ENCODE measurements at places on chromosomes 1 and 21. TPM values are rescaled to one million over a fixed set of nuclear protein-coding genes. Genes with fewer than 3 reads are reported as not detected.

DNA sequence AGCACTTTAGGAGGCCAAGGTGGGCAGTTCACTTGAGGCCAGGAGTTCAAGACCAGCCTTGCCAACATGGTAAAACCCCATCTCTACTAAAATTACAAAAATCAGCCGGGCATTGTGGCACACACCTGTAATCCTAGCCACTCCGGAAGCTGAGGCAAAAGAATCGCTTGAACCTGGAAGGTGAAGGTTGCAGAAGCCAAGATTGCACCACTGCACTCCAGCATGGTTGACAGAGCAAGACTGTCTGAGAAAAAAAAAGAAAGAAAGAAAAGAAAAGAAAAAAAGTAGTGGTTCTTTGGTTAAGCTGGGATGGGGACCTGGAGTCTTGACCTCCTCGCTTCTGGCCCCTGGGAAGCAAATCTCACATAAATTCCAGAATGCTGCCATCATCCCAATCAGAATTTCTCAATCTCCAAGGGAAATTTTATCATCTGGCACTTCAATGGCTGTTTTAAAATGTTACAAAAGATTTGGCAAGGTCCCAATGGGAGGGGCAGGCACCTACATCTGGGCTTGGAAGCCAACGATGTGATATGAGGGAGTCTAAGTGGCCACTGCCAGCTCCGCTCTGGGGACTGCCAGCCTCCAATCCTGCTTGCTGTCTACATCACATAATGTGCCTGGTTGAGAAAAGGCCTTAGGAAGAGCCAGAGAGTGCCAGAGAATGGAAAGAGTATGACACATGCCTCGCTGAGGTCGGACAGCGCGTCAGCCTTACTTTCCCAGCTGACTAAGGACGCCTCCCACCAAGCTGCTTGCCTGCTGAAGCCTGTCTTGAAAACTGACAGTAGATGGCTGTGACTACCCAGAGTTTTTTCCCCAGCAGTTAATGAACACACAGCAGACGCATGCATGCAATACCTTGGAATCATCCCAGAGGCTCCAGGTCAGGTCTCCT lies 42.1 kb upstream of the SRP9 start:
- DNase-seq: no peak

GRCh38 chr1:196611873-196612272 lies 3.6 kb upstream of the KCNT2 start:
- no peak for DNase-seq

DNA sequence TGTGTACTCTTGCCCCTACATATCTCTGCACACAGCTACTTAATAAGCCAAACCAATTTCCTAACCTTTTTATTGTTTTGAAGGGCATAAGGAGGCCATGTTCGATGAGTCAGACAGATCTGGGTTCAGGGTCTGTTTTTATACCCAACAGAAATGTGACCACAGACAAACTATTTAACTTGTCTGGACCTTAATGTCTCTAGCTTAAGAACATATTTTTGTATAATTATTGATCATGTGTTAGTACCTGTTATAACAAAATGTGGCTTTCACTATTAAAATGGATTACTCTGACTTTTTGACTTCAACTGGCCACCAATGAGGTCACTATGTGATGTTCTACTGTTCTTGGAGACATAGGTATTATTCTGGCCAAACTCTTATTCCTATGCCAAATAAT lies 507.8 kb upstream of the USP24 start:
- DNase-seq: no peak

- no peak for DNase-seq
These were observed 71.1 kb upstream of the DIRAS3 start for GRCh38 chr1:68121536-68121935.

DNA sequence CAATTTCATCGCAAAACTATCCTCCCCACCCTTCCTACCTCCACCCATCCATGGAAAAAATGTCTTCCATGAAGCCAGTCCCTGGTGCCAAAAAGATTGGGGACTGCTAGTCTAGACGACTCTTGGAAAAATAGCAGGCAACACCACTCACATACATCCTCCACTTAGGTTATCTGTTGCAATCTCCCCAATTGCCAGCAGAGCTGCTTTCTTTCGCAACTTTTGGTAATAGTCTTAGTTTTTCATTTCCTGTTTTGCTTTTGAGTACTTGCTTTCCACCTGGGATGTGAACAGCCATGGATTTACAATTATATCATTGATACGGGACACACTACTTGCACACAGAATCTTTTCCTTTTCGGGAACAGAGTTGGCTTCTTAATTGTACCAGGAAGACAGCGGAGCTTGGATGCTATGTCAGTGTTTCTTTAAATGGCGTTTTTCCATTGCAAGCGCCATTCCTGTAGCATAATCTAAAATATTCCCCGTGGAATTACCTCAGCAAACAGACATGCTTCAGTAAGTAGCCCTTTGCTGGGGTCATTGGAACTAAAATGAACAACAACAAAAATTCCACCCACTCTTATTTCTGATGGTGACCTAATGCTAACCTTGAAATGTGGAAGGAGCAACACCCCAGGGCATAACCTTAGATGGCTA lies 183.3 kb upstream of the ADGRL2 start:
- DNase-seq: no peak

DNA sequence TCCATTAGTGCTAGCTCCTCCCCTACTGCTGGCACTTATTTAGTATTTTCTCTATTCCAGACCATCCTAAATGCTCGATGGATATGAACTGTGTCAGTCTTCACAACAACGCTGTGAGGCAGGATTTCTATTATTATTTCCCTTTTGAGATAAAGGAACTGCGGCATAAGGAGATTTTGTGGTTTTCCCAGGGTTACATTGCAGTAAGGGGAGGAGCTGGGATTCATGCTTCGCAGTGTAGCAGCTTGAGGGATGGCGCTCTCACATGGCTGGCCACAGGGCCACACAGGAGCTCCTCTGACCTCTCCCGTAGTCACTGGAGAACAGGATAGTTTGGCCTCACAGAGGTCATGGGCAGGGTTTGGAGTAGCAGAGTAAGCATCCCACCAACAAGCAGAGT lies 116.9 kb downstream of the BEND5 start:
- no peak for DNase-seq

GRCh38 chr1:182704677-182705076 lies 20.3 kb upstream of the RGS8 start:
- DNase-seq: no peak

DNA sequence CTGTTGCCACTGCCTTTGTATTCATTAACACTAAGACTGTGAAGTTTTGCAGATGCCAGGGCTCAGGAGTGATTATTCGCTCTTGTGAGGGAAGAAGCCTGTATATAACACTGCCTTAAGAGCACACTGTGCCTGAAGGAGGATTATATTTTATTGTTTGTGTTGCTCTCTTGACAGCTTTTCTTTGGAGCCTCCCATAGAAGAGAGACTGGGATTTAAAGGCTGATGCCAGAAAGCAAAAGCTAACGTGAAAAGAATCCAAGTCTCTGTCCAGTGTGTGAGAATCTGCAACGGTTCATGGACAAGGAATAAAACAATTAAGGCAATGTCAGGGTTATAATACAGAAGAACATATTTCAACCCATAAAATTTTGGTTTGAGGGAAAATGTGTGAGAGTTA lies 316.8 kb downstream of the NFIA start:
- DNase-seq: no peak

DNA sequence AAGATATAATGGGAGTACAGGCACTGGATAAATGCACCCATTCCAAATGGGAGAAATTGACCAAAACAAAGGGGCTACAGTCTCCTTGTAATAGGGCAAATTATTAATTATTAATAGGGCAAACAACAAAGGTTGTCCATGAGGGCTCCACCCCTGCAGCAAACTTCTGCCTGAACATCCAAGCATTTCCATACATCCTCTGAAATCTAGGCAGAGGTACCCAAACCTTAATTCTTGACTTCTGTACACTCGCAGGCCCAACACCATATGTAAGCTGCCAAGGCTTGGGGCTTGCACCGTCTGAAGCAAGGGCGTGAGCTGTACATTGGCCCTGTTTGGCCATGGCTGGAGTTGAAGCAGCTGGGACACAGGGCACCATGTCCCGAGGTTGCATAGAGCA lies 33.7 kb downstream of the TNFSF4 start:
- no peak for DNase-seq

- DNase-seq: no peak
These were observed 179.2 kb upstream of the TMEM51 start for GRCh38 chr1:14974361-14974760.

DNA sequence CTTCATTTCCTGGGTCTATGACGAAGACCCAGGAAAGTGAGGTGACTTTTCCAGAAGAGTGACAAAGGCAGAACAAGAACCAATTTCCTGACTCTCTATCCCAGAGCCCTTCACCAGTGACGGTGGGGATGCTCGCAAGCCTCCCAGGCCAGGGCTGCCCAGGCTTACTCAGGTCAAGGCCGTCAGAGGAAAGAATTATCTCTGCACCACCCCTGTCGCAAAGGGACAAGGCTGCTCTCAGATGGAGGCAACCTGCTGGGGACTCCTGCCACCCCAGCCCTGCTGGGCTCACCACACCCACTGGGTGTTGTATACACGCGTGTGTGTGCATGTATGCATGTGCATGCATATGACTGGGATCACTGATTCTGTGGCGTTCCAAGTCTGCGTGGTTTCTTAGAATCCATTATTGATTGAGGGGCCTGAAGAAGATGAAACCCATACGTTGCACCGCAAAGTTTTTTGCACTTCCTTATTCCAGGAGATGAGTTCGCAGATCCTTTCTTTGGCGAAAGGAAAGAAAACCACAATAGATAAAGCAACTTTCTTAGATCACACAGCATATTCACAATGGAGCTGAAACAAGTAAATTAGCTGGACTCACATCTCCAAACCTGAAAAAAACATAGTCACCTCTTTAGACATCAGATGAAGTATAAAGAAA lies 255.8 kb downstream of the RHOU start:
- DNase-seq: no peak

GRCh38 chr1:47785561-47786271 lies 211.5 kb downstream of the TRABD2B start:
- no peak for DNase-seq

DNA sequence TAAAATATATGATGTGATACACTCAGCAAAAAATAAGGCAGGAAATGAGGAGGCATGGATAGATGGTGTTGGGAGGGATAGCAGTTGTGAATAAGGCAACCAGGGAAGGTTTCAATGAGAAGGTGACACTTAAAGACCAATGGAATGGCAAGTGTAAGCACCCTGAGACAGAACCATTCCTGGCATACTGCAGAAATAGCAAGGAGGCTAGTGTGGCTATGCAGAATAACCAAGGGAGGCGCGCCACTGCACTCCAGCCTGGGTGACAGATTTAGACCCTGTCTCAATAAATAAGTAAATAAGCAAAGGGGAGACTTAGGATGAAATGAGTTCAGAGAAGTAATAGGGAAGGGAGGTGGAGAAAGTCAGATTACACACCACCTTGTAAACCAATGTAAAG lies 113.9 kb downstream of the TOMM20 start:
- DNase-seq: no peak

DNA sequence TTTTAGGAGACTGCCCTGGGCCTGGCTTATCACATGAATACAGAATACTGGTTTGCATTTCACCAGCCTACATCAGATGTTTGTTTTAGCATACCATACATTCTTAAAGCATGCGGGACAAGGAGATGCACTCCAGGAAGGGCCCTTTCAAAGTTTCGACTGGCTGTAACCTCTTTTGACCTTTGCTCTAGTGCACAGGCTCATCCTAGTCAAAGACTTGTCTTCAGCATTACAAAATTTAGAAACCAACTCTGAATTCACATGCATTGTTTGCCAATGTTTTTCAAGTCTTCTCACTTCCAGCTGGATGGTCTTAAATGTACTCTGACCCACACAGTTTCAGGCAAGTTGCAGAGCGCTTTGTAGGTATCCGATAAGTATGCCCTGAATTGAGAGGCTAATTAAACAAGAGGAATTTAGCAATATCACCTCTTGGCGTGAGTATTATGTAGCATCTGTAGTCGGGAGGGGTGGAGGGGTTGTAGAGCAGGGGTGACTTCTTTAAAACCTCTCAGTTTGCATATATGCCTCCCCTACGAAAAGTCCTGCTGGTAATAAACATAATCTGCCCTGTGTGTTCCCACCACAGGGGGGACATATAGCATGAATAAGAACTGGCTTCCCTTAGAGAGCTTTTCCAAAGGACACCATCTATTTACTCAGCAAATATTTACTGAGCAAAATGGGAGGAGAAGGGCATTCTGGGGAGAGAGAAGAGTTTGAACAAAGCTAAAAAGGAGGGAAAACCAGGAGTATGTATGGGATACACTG lies 24.4 kb upstream of the AHCYL1 start:
- DNase-seq: no peak

DNA sequence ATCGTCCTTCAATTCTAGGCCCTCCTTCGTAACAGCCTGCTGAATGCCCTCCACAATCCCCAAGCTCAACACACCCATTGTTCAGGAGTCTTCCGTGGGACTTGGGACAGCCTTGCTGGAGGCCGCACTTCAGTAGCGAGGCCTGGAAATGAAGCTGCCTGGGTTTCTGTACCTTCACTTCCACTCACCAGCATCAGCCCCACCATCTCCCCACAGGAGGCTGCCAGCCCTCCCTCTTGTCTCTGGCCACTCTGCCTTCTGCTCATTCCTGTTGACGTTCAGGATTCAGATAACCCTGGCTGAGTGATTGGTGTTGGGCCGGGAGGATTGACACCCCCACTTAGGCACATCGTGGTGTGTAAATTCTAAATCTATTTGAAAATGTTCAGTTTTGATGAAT lies 23.4 kb upstream of the CSF1 start:
- no peak for DNase-seq

- peak; percentile 33 for DNase-seq
These were observed 101.9 kb upstream of the SOD1 start for GRCh38 chr21:31557421-31558188.

GRCh38 chr1:236388332-236388731 lies 5.8 kb upstream of the EDARADD start:
- DNase-seq: no peak

DNA sequence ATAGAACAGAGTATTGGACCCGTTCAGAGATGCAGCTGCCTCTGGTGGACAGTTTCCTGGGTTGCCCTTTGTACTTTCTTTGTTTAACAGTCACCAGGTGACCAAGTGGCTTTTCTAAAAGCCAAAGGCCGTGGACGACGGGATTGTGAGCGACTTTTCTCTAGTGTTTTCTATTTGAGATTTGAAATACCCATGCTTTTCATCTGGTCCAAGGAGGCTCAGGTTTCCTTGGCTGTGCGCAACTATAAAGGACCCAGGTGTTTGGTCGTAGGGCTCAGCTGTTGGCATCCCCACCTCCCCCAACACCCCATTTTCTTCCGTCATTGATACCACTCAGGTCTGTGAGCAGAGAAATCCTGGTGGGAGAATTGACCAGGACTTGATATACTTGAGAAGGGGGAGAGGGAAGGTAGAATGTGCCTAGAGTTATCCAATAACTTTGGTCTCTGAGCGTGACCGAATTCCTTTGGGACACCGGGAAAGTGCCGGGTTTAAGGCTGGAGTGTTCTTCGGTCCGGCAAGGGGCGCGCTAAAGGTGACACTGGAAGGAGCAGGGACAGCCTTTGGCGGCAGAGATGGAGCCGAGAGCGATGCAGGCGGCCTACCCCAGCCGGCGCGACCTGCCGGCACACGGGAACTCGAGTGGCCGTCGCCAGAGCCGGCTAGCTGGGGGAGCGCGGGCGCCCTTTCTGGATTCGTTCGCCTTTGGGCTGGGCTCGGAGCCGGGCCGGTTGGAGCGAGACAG lies 83.4 kb upstream of the BMP8A start:
- DNase-seq: no peak

Gene CYP4Z1
- polyA plus RNA-seq: not detected

Gene CLCA4
- not detected for polyA plus RNA-seq

Gene FCRL2
- 0.09 TPM for polyA plus RNA-seq

Gene GOLT1A
- 1.3 TPM for polyA plus RNA-seq

Gene CRYBG2
- polyA plus RNA-seq: not detected

Gene CA6
- polyA plus RNA-seq: 3.6 TPM

Gene NBL1
- 4.0 TPM for polyA plus RNA-seq

Gene C1orf87
- polyA plus RNA-seq: not detected

Gene MPL
- not detected for polyA plus RNA-seq

Gene MYOM3
- not detected for polyA plus RNA-seq

Gene ZNHIT6
- polyA plus RNA-seq: 22.2 TPM

Gene BEST4
- 0.72 TPM for polyA plus RNA-seq

Gene KRTAP12-2
- polyA plus RNA-seq: not detected
